ENCODE measurements at places on chromosomes 3 and 15.
A peak's percentile ranks its signal among the peaks of the same experiment; 100 is the strongest.

GRCh38 chr3:1007866-1008265 is 85.0 kb upstream of the CNTN6 start:
- H3K27me3 ChIP-seq = no peaks in the 10 kb centered on the region
- no peak overlapping the region for H3K27ac ChIP-seq
- no peak overlapping the region for H3K4me3 ChIP-seq
- no peak for DNase-seq
- H3K36me3 ChIP-seq = no peaks in the 10 kb centered on the region
- no peaks in the 10 kb centered on the region for H3K4me1 ChIP-seq

DNA sequence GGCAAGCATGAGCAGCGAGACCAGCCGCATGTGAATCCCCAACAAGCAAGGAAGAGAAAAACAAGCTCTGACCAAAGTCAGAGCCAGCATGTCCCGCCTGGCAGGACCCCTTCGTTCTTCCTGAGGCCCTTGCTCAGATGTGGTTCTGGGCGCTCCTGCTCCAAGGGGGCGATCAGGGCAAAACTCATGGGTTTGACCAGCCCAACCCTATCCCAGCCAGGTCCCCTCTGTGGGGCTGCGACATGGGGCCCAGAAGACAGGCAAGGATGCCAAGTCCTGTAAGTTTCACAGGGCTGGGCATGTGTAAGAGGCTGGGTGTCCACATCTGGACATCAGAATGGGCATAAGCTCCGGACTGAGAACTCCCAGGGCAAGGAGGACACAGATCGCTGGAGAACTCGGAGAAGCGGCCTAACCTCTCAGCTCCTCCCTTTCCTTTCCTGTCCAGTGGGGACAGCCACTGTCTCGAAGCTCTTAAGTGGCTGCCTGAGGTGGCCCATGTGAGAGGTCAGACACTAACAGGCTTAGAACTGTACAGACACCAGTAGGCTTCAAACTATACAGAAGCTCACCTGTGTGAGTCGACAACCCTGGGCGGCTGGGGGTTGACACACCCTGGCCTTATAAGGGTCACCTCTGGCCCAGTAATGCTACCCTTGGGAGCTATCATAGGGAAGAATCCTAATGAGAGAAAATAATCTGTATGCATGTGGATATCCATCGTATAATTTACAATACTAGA is 48.9 kb downstream of the XXYLT1 start:
- H3K4me1 ChIP-seq = peaks cover 9% of the 10 kb centered on the region
- no peaks in the 10 kb centered on the region for H3K36me3 ChIP-seq
- DNase-seq = no peak
- no peak overlapping the region for H3K4me3 ChIP-seq

DNA sequence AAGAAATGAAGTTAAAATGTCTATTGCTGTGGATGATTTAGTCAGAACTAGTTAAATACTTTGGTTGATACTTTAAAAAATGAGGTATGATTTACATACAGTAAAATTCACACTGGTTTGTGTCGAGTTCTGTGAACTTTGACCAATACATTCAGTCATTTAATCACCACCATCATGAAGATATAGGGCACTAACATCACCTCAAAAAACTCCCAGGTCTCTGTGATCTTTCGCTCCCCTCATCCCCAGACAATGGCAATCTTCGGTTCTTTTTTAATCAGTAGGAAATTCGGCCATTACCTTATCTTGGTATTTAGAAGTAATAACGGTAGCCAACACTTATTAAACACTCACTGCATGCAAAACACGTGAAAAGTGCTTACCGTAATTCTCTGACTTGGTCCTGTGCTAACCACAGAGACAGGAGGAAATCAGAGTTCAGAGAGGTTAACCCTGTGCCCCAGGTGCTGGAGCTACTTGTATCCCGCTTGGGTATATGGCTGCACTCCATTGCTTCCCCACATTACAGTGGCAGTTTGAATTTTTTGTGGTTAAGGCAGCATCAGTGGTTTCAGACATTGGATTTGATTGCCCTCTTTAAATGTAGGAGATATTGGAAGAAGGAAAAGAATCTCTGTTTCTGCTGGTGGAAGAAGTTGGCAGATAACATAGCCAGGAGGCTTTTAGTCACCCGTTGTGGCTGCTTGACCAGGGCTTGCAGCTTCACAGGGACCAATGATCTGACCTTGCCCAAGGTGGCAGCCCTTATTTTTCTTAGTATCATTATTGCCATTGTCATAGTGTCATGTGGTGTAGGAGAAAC is 4.2 kb downstream of the PLCL2 start:
- DNase-seq = no peak
- H3K27ac ChIP-seq = no peak overlapping the region
- no peaks in the 10 kb centered on the region for H3K4me1 ChIP-seq
- no peak overlapping the region for H3K4me3 ChIP-seq

- peaks cover 15% of the 10 kb centered on the region for H3K4me1 ChIP-seq
- H3K36me3 ChIP-seq = peaks cover 38% of the 10 kb centered on the region
- no peak for DNase-seq
- H3K27me3 ChIP-seq = no peaks in the 10 kb centered on the region
Observed at GRCh38 chr3:15728766-15729165, 69.0 kb downstream of the ANKRD28 start.

DNA sequence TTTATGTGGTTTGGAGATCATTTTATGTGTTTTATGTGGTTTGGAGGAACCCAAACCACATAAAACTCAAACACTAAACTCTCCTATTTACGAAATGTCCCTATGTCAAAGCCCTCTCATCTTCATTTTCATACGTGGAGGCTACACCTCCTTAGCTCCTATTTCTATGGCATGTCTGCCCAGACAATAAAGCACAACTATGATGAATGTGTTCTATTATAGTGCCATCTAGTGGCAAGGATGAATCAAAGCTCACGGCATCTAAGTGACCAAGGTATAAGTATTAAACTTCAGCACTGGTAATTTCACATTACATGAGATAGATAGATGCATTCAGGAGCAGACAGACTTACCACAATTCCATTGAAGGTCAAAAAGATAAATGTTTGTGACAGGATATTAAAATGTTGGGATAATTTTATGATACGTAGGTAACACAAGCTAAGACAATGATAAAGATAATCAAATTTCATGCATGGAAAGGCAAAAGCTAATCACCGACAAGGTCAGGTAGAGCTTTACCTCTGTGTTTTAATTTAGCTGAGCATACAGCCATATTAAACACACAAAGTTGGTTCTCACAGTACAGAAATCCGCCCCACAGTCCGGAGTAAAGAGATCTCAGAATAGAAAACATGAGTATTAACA is 130.6 kb upstream of the FHIT start:
- H3K4me3 ChIP-seq = no peak overlapping the region
- no peaks in the 10 kb centered on the region for H3K4me1 ChIP-seq
- no peaks in the 10 kb centered on the region for H3K27me3 ChIP-seq
- no peak overlapping the region for H3K27ac ChIP-seq
- no peak for DNase-seq

DNA sequence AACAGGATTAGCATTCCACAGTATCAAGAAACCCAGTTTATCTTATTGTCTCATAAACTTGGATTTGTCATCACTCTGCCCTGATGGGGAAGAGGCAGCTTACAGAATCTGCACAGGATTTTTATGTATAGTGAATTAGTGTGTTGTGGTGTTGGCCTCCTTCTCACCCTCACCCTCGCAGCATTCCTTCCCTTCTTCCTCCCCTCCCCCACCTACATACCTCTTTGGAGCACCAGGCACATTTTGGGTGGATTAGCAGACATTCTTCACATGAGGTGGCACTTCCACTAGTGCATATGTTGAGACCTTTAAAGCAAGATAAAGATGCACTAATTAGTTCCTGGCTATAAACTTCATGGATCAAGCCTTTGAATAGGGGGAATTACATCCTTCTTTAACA is 13.9 kb downstream of the ITGB5 start:
- no peak overlapping the region for H3K27ac ChIP-seq
- peaks cover 14% of the 10 kb centered on the region for H3K36me3 ChIP-seq
- H3K27me3 ChIP-seq = no peaks in the 10 kb centered on the region
- H3K4me1 ChIP-seq = peaks cover 11% of the 10 kb centered on the region
- H3K4me3 ChIP-seq = no peak overlapping the region
- DNase-seq = no peak

GRCh38 chr3:8886546-8886945 is 76.7 kb downstream of the RAD18 start:
- DNase-seq = no peak
- H3K4me1 ChIP-seq = no peaks in the 10 kb centered on the region
- H3K27me3 ChIP-seq = no peaks in the 10 kb centered on the region

DNA sequence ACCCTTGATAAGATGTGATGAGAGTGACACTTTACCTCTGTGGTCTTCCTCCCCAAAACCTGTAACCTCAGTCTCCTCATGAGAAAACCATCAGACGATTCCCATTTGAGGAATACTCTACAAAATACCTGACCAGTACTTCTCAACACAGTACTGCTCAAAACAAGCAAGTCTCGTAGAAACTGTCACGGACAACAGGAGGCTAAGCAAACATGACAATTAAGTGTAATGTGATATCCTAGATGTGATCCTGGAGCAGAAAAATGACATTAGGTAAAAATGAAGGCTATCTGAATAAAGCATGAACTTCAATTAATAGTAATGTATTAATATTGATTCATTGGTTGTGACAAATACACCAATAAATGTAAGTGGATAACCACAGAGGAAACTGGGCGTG is 113.6 kb downstream of the CACNA2D3 start:
- H3K4me1 ChIP-seq = no peaks in the 10 kb centered on the region
- no peaks in the 10 kb centered on the region for H3K36me3 ChIP-seq
- H3K27me3 ChIP-seq = no peaks in the 10 kb centered on the region
- H3K4me3 ChIP-seq = no peak overlapping the region
- H3K27ac ChIP-seq = no peak overlapping the region

- no peaks in the 10 kb centered on the region for H3K4me1 ChIP-seq
- no peaks in the 10 kb centered on the region for H3K36me3 ChIP-seq
- no peak for DNase-seq
- H3K4me3 ChIP-seq = no peak overlapping the region
Observed at GRCh38 chr3:37885814-37886213, 24.1 kb downstream of the CTDSPL start.

DNA sequence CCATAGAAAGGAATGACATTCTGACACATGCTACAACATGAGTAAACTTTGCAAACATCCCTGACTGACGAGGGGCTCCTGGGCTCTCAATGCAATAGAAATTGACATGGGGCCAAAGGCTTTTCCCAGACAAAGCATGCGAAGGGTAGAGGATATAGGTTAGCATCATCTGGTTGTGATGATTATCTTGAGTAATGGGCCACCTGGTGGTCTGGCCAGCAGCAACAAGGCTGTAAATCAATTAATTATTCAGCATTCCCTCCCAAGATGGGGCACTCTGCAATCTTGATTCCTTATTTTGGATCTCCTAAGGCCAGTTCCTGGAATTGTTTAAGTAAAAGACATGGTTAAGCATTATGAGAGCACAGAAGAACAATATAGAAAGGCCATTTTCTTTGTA is 99.2 kb downstream of the AGBL1 start:
- H3K27ac ChIP-seq = no peak overlapping the region
- no peak for DNase-seq
- H3K27me3 ChIP-seq = peaks cover 81% of the 10 kb centered on the region
- no peak overlapping the region for H3K4me3 ChIP-seq
- H3K36me3 ChIP-seq = no peaks in the 10 kb centered on the region

DNA sequence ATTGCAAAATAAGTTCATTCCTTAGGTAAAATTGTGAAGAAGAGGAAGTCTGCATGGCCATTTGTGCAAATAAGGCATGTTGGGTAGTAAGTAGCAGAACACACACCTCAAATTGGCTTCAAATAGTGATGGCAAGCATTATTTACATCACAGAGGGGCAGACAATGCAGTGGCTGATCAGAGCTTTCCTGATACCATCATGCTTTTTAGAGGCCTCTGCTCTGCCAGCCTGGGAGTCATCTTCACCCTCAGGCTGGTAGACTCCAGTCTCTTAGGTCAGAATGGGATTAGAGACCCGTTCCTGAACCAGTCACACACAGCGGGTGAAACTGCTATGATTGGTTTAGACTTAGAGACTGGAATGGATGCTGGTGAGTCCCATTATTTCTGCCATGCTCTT is 396.0 kb upstream of the MCTP2 start:
- H3K4me3 ChIP-seq = no peak overlapping the region
- peaks cover 27% of the 10 kb centered on the region for H3K4me1 ChIP-seq
- H3K27me3 ChIP-seq = no peaks in the 10 kb centered on the region
- H3K36me3 ChIP-seq = no peaks in the 10 kb centered on the region
- H3K27ac ChIP-seq = no peak overlapping the region

GRCh38 chr15:44010089-44010488 is 183.3 kb downstream of the WDR76 start:
- no peaks in the 10 kb centered on the region for H3K27me3 ChIP-seq
- peaks cover 21% of the 10 kb centered on the region for H3K4me1 ChIP-seq
- H3K4me3 ChIP-seq = no peak overlapping the region

- no peaks in the 10 kb centered on the region for H3K36me3 ChIP-seq
- H3K27ac ChIP-seq = no peak overlapping the region
- H3K27me3 ChIP-seq = no peaks in the 10 kb centered on the region
Observed at GRCh38 chr3:148318240-148318639, 379.5 kb upstream of the AGTR1 start.

GRCh38 chr3:100900671-100901335 is 92.4 kb downstream of the ABI3BP start:
- H3K4me1 ChIP-seq = peaks cover 32% of the 10 kb centered on the region
- no peak overlapping the region for H3K4me3 ChIP-seq
- DNase-seq = no peak
- no peaks in the 10 kb centered on the region for H3K36me3 ChIP-seq
- no peaks in the 10 kb centered on the region for H3K27me3 ChIP-seq
- peak overlapping the region; percentile 50 for H3K27ac ChIP-seq

DNA sequence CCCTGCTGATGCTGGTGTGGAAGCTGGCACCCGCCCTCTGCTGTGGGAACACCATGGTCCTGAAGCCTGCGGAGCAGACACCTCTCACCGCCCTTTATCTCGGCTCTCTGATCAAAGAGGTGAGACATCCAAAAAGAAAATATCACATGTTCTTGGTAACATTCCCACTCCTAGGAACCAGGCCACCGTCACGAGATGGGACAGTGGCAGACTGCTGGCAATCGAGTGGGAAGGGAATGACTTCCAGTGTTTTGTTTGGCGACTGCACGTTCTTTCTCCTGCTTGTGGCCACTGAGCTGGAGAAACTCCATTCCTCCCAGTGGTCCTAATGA is 14.3 kb downstream of the ALDH1A3 start:
- H3K36me3 ChIP-seq = peaks cover 100% of the 10 kb centered on the region
- DNase-seq = peak; percentile 53
- H3K27me3 ChIP-seq = no peaks in the 10 kb centered on the region
- no peak overlapping the region for H3K27ac ChIP-seq
- peaks cover 9% of the 10 kb centered on the region for H3K4me1 ChIP-seq

- no peak overlapping the region for H3K4me3 ChIP-seq
- no peaks in the 10 kb centered on the region for H3K36me3 ChIP-seq
- no peak overlapping the region for H3K27ac ChIP-seq
- no peaks in the 10 kb centered on the region for H3K4me1 ChIP-seq
- no peaks in the 10 kb centered on the region for H3K27me3 ChIP-seq
Observed at GRCh38 chr3:112143251-112143650, 10.2 kb upstream of the GCSAM start.

DNA sequence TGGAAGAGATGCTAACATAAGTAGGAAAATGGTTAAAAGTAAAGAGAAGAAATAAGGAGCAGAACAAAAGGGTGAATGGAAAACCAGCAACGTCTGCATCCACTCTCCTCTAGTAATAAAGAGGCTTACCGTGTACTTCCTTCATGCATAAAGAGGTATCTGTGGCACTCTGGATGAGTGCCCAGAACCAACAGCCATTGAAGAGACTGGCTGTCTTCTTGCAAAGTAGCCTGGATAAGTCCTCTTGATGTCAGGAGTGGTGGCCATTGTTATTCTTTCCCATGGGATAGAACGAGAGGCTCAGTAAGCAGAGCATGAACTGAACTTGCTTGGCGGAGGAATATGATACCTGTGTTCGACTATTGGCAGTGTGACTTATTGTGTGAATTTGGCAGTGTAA is 186.2 kb upstream of the RASGRP1 start:
- no peaks in the 10 kb centered on the region for H3K36me3 ChIP-seq
- no peak overlapping the region for H3K4me3 ChIP-seq
- DNase-seq = no peak
- H3K4me1 ChIP-seq = no peaks in the 10 kb centered on the region
- H3K27ac ChIP-seq = no peak overlapping the region
